ENCODE measurements at places on chromosomes 5 and 9. TPM values are rescaled to one million over a fixed set of nuclear protein-coding genes. Genes with fewer than 3 reads are reported as not detected.

- H3K27me3 ChIP-seq, result no peaks in the 10 kb centered on the region
- no peak for DNase-seq
- peaks cover 4% of the 10 kb centered on the region for H3K4me1 ChIP-seq
- no peaks in the 10 kb centered on the region for H3K36me3 ChIP-seq
Measured at GRCh38 chr9:21028466-21028865, 3.0 kb downstream of the HACD4 start.

BTNL8 gene
- 0.41 TPM for total RNA-seq

LCN9 gene
- total RNA-seq, result not detected

- no peak for DNase-seq
- H3K4me3 ChIP-seq, result no peak overlapping the region
- no peaks in the 10 kb centered on the region for H3K36me3 ChIP-seq
- H3K27ac ChIP-seq, result no peak overlapping the region
Measured at GRCh38 chr5:110956913-110957813, 114.3 kb upstream of the TSLP start.

MSX2 gene
- total RNA-seq, result 0.80 TPM

INPP5E gene
- total RNA-seq, result 12.9 TPM

DNA sequence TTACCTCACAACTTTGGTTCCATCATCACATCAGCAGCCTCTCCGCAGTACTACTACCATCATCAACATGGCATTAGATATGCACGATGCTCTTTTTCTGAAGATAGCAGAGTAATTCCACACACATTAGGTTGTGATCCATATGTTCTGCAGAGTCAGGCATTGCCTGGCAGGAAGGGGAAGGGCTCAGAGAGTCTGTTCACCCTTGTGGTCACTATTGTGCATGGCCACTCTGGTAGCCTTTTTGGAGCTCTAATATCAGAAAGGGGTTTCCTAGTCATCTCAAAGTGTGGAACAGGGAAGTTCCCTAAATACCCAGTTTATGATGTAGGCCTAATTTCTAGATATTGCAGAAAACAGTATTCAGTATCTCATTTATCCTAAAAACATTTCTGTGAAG lies 373.6 kb downstream of the BNC2 start:
- no peak overlapping the region for H3K27ac ChIP-seq
- peaks cover under 1% of the 10 kb centered on the region for H3K4me1 ChIP-seq
- no peak for DNase-seq
- no peak overlapping the region for H3K4me3 ChIP-seq

DNA sequence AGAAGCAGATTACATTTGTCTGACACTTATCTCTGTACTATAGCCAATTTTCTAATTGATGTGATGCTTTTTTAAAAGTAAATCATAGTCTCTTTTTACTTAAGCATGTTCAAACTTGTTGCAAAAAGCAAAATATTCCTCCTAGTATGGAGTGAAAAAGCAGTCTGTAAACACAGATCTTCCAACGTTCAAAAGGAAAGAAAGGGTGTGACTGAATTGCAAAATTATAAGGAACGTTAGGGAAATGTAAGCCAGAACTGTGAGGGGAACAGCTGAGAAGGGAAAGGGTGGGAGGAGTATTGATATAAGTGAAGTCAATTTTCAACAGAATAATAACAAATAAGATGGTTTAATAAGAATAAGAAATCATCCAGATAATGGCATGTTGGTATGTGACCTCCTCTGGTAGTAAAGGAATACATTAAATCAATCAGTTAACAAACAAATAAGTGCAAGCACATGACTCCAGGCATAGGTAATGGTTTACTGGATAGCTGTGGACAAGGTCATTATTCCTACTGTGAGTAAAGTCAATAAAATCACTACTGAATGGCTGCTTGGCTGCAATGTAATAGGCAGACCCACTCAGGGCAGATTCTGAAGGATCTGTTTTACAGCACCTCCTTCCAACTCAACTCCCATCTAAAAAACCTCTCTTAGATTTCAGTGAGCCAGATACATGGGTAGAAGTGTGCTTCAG lies 239.1 kb upstream of the NMUR2 start:
- H3K4me3 ChIP-seq, result no peak overlapping the region
- H3K36me3 ChIP-seq, result no peaks in the 10 kb centered on the region
- no peaks in the 10 kb centered on the region for H3K4me1 ChIP-seq
- no peaks in the 10 kb centered on the region for H3K27me3 ChIP-seq
- DNase-seq, result no peak

EGR1 gene
- total RNA-seq, result 206 TPM

EFNA5 gene
- 1.5 TPM for total RNA-seq

- no peak for DNase-seq
- H3K27me3 ChIP-seq, result no peaks in the 10 kb centered on the region
- no peaks in the 10 kb centered on the region for H3K4me1 ChIP-seq
Measured at GRCh38 chr5:67591491-67591890, 394.9 kb upstream of the CD180 start.

SLC34A1 gene
- not detected for total RNA-seq

DNA sequence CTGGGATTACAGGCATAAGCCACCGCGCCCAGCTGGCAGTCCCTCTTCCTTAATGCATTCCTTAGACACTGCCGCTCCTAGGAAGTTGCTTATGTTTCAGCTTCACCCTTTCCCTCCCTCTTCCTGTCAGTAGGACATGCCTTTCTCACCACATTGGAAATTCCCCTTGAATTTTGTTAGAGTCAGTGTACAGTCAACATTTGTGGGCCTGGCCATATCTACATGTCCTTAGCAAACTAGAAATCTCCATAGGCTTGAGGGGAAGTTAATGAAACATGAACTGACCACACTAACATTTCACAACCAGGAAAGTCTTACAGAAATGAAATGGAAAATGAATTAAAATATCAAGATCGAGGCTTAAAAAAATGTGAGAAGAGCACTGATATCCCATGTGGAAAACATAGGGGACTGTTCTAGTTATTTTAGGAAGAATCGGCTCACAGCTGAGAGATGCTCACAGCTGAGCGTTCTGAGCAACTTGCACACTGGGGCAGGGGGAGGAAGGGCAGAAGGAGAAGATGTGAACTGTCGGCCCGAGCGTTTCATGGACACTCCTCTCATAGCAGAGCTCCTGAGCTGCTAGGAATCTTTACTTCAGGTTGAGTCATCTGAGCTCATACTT lies 21.1 kb upstream of the LVRN start:
- H3K4me1 ChIP-seq, result no peaks in the 10 kb centered on the region
- H3K27ac ChIP-seq, result no peak overlapping the region
- no peaks in the 10 kb centered on the region for H3K27me3 ChIP-seq
- no peak for DNase-seq
- no peak overlapping the region for H3K4me3 ChIP-seq

DNA sequence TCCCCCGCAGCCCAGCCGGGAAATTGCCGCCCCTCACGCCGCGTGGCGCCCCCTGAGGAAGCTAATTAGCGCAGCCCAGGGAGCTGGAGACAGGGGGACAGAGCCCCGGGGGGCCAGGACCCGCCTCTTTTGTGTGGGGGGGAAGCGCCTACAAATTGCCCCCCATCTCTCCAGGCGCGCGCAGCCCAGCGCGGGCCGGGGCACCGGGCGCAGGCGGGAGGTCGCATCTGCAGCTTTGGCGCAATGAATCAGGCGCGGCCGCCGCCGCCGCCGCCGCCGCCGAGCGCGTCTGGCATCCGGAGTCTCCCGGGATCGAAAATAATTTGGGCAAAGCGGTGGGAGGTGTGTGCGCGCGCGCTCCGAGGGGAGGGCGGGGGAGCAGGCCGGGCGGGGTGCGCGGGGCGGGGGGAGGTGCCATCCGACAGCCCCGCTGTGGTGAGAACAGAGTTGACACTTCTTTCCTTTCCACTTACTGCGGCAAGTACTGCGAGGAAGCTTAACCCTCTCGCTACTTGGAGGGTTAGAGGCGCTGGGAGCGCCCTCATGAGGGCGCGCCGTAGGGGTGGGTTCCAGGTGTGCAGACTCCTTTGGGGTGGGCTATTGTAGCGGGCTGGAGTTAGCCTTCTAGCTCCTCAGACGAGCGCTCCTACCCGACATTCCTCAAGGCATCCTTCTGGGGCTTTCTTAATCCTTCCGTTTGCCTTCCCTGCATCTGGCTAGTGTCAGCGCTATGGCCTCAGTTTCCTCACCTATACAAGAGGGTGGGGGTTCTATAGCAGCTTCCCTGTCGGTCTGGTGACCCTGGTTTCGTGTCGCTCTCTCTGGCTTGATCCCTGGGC lies 63.1 kb downstream of the CXXC5 start:
- peaks cover 15% of the 10 kb centered on the region for H3K4me1 ChIP-seq
- DNase-seq, result peak; percentile 59
- H3K27me3 ChIP-seq, result no peaks in the 10 kb centered on the region
- no peak overlapping the region for H3K27ac ChIP-seq
- peak overlapping the region; percentile 34 for H3K4me3 ChIP-seq

- H3K4me1 ChIP-seq, result no peaks in the 10 kb centered on the region
- no peak for DNase-seq
- no peaks in the 10 kb centered on the region for H3K27me3 ChIP-seq
- no peak overlapping the region for H3K4me3 ChIP-seq
- no peaks in the 10 kb centered on the region for H3K36me3 ChIP-seq
Measured at GRCh38 chr9:109416135-109416706, 81.9 kb downstream of the PTPN3 start.

DNA sequence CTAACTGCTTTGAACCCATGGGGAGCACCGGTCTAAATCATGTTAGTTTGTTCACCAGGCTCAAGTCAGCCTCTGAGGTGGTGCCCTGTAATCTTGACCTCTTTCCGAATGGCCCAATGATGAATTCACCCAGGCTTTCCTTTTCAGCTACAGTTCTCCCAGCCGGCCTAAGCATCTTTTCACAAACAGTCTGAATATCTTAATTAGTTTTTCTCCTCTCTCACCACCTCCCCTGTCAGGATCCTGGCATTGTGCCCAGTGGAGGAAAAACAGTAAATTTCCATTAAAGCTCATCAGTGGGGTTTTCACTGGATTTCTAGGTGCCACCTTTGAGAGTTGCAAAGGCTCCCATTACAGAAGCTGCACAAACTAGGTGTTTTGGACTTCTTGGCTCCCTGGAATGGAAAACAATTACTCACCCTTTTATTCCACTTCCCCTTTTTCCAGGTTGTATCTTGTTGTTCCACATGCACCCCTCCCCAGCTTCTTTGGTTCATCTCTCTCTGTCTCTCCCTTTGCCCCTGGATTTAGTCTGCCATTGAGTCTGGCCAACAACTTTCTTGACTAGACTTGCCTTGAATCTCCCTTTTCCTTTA lies 69.4 kb upstream of the ADAMTSL1 start:
- H3K4me1 ChIP-seq, result no peaks in the 10 kb centered on the region
- no peaks in the 10 kb centered on the region for H3K36me3 ChIP-seq
- DNase-seq, result no peak
- no peak overlapping the region for H3K27ac ChIP-seq
- no peaks in the 10 kb centered on the region for H3K27me3 ChIP-seq
- no peak overlapping the region for H3K4me3 ChIP-seq

GRCh38 chr5:168443533-168443932 lies 42.7 kb upstream of the RARS1 start:
- H3K36me3 ChIP-seq, result no peaks in the 10 kb centered on the region
- no peak for DNase-seq
- H3K27me3 ChIP-seq, result no peaks in the 10 kb centered on the region
- no peak overlapping the region for H3K27ac ChIP-seq
- no peak overlapping the region for H3K4me3 ChIP-seq

DNA sequence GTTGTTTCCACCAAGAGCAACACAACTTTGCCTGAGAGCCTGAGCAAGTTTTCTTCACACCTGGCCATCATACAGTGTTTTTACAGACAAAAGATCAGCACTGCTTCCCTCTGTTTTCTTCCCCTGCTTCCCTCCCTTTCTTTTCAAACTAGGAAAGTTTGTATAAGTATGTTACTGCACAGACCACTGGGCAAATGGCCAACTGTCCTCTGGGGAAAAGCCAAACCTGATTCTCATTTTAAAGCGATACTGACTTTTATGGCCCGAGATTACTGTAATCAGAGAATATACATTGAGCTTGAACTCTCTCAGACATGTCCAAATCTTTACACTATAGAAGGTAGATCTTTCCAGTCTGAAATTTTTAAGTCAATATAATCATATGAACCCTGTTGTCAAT lies 415.0 kb downstream of the NFIB start:
- H3K4me1 ChIP-seq, result peaks cover 2% of the 10 kb centered on the region
- no peaks in the 10 kb centered on the region for H3K27me3 ChIP-seq
- no peak overlapping the region for H3K4me3 ChIP-seq
- no peaks in the 10 kb centered on the region for H3K36me3 ChIP-seq
- DNase-seq, result no peak
- no peak overlapping the region for H3K27ac ChIP-seq

- H3K36me3 ChIP-seq, result no peaks in the 10 kb centered on the region
- no peaks in the 10 kb centered on the region for H3K4me1 ChIP-seq
- no peak for DNase-seq
- H3K27ac ChIP-seq, result no peak overlapping the region
- H3K4me3 ChIP-seq, result no peak overlapping the region
Measured at GRCh38 chr5:150066901-150067396, 19.4 kb downstream of the CSF1R start.

JADE2 gene
- total RNA-seq, result 80.5 TPM

Data from ovary (tissue), 10 donors.